ENCODE measurements at places on chromosomes 2 and 18.

DNA sequence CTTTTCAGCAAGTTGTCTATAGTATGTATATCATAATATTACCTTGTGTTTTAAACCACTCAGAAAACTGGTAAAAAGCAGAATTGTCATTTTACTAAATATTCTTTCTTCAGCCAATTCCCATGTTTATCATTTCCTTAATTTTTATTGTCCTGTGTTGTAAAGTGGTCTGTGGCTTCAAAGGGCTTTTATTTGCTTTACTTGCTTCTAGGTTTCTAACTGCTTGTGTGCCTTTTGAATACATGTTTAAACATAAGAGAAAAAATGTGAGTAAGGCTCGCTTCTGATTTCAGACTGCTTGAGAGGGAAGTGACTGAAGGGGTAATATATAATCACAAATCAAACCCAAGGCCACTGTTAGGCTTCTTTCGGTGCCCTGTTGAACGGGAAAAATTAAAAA lies 407.5 kb upstream of the NRP2 start:
- no peak for DNase-seq

DNA sequence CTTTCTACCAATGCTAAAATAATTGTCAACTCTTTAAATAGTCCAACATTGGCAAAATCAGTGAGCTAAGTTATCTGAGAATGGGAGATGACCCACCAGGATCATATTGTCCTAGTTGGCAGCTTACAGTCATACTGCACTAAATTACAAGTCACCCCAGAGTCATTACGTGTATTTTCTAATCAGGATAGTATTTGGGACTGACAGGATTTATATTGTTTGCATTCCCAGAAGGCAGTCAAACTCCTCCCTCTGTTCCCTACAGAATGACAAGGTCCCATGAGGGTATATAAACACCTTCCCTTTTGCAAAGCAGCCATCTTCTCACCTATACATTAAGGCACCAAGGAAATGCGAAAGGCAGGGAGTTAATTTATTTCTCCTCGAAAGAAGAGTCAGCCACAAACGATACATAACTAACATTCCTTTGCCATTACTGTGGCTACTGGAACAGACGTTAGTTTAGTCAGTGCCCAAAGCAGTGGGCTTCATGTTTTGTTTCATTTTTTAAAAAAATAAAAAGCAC lies 125.3 kb downstream of the ANTXR1 start:
- peak; percentile 85 for DNase-seq

DNA sequence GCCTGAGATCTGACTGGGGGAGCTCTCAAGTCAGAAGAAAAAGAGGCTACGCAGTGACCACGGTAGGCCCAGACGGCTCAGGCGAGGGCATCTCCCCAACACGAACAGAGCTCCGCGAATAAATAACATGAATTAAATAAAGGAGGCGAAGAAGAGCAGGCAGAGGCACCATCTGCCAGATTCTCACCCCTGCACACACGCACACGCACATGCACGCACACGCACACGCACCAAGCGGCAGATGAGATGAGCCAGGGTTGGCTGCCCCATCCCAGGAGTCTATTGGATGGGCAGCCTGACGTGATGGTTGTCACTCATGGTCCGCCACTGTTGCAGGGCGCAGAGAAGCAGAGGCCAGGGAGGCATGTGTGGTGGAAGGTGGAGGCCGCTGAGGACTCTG lies 50.4 kb upstream of the ASXL2 start:
- DNase-seq = no peak

GRCh38 chr2:134307334-134307733 lies 53.5 kb downstream of the MGAT5 start:
- no peak for DNase-seq

- no peak for DNase-seq
These were observed 140.7 kb downstream of the WDSUB1 start for GRCh38 chr2:159145745-159146354.

DNA sequence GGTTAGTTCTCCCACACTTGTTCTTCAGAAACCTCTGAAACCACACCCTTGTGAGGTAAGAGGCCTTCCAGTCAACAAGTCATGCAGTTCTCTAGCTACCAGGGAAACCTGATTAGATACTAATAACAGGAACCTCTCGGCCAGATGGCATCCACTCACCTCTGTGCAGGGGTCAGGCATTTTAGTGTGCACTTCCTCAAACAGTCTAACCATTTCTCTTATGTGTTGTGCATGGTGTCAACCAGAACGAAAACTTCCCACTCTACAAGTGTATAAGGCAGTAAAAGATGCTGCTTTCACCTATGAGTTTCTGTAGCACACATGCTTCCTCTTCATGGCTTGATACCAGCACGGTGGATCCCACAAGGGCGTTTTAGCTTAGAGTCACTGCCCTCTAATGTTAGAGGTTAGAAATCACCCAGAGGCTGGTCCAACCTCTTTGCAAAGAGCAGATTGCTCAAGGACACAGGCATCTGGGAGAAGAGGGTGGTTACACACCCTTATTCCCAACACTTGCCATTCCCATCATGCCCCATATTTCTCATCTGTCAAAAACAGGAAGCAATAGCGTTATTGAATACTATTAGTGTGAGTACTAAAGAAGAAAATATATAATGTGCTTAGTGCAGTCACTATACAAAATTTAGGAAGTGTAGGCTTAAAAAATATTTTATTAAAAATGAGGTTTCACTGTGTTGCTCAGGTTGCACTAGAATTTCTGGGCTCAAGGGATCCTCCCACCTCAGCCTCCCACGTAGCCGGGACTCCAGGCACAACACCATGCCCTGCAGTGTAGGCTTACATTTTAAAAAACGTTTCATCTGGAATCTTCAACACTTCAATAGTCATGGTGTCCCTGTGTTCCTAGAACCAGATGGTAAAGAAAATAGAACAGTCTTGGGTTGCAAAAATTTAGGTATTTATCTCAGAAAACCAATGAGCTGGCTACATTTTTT lies 34.5 kb upstream of the RAB31 start:
- peak; percentile 61 for DNase-seq

- DNase-seq = no peak
These were observed 10.1 kb upstream of the TNFAIP6 start for GRCh38 chr2:151347294-151347693.

- DNase-seq = no peak
These were observed 441.9 kb upstream of the PKDCC start for GRCh38 chr2:41605914-41606313.

DNA sequence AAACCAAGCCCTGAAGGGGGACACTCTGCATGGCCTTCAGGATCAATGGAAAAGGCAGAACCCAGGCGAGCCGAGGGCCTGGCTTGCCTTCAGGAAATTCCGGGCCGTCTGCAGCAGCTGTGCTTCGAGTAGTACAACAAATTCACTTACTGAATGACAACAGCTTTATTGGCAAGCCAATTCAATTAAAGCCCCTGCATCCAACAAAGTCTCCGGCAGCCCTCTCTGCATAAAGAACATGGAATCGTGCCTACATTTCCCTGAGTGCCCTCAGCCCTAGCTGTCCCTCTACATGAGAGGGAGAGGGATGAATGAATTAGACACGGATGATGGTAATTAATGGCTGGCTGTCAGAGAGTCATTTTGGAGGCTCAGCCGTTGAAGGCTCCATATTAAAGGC lies 189.0 kb downstream of the BCL11A start:
- DNase-seq = no peak

GRCh38 chr2:44551497-44551896 lies 189.8 kb downstream of the CAMKMT start:
- no peak for DNase-seq

DNA sequence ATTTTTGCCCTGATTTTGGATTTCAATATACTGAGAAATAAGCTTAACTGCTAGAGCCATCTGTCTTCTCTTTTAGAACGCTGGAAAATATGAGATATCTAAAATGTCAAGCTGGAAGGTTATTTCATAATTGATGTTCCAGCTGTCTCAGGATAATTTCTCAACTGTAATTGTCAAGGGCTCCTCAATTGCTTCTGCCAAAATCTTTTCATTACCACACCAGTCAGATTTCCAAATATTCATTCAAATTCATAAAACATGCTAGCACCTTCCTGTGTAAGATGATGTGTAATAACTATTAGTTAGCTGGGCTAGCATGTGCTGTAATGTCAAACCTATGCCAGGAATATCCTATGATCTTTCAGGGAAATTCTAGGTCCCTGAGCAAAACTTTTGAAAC lies 88.1 kb downstream of the TNFRSF11A start:
- no peak for DNase-seq

GRCh38 chr2:148699830-148700229 lies 55.3 kb downstream of the EPC2 start:
- DNase-seq = no peak

DNA sequence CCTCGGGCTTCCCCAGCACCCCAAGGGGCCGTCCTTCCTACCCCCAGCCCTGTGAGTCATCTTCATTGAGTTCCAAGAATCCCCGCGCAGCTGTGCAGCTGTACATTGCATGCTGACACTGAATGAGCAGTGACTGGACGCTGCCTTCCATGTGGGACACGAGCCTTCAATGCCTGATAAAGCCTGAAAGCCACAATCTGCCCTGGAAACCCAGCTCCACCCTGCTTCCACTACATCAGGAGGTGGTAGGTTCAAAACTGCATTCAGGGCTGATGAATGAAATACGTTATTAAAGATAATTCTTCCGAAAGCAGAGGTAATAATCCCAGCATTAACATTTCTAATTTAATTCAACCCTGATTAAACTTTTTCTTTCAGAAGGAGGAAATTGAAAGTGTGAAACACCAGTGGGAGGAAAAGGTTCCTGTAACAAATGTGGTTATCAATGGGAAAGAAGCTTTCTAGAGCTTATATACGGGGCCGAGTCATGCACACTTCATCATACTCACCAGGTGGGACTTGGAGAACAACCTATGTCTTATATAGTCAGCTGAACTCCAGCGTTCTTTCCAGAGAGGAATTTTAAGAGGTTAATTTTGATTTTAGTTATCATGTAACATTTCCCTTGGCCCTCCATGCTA lies 360.1 kb downstream of the LPIN1 start:
- peak; percentile 98 for DNase-seq

GRCh38 chr2:36170805-36171204 lies 184.8 kb upstream of the CRIM1 start:
- no peak for DNase-seq

DNA sequence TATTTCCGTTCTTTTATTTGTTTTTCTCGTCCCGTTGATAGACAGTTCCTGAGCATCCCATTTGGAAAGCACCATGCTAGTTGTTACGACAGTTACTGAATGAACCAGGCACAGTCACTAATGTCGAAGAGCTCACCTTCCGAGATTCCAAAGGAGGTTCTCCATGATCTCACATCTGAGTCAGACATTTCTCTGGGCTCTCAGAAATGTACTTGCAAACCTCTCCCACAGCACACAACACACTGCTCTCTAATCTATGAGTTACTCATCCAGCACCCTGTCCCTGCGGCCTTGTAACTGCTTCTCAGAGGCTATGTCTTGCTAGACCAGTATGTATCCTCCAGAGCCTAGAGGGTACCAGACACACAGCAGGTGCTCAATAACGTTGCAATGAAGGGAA lies 174.7 kb downstream of the DNER start:
- DNase-seq = peak; percentile 75

Data from astrocyte of the spinal cord (primary cell).